ENCODE measurements at places on chromosomes 11 and 22. TPM values are rescaled to one million over a fixed set of nuclear protein-coding genes. Genes with fewer than 3 reads are reported as not detected.

- DNase-seq, result no peak
These were observed 36.4 kb downstream of the DKK3 start for GRCh38 chr11:11971906-11972547.

GRCh38 chr11:10355257-10355661, 50.4 kb downstream of the ADM start:
- DNase-seq, result no peak

DNA sequence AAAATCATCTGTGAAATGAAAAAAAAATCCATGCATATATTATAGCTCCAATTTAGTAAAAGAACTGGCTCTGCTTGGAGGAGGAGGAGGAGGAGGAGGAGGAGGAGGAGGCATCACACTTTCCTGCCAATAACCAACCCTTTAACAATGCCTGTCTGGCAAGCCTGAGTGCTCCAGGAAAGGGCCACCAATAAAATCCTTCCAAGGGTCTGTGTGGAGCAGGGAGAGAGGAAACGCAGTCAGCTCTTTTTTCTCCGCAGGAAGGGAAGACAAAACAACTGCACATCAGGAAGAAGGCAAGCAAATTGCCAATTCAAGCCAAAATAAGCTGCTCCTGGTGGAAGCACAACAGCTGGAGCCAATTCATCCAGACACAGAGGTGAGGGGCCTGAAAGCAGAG, 139.0 kb downstream of the KCNC1 start:
- no peak for DNase-seq

SBF1 gene
- 44.8 TPM for polyA plus RNA-seq

GRCh38 chr11:11022125-11022730, 164.4 kb upstream of the ZBED5 start:
- DNase-seq, result no peak

DNA sequence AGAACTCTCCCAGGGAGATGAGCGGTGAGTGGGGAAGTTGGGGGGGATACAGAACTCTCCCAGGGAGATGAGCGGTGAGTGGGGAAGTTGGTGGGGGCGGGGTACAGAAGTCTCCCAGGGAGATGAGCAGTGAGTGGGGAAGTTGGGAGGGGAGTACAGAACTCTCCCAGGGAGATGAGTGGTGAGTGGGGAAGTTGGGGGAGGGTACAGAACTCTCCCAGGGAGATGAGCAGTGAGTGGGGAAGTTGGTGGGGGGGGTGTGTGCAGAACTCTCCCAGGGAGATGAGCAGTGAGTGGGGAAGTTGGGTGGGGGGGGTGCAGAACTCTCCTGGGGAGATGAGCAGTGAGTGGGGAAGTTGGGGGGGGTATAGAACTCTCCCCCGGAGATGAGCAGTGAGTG, 186.5 kb downstream of the SHANK2 start:
- DNase-seq, result no peak

GRCh38 chr11:128705124-128705920, 11.4 kb downstream of the FLI1 start:
- DNase-seq, result no peak

SEZ6L gene
- polyA plus RNA-seq, result 0.48 TPM

DNA sequence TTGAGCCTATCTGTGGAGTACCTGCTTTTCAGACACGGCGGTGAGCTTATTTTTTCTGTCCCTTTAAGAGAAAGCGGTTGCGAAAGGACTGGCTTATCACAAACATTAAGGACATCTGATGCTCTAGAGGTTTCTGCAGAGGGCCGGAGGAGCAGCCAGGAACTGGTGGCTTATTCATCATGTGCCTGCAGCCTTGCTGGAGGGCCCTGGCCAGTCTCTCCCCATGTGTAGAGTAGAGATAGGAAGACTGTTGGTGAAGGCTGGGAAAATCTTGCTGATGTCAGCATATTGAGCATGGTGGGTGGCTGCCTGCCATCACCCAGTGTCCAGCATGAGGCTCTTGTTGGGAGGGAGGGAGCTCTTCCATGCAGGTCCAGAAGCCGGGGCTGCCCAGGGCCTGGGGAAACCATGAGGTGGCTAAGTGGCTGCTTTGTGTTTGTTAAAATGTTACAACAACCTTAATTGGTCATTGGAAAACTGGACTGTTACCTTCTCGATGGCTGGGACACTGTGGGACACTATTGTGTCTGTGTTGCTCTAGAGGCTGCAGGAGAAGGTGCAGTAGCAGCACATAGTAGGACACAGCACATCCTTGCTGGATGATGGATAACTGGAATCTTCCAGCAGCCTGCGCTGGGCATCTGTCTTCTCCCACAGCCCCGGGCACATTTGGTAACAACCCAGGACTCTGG, 54.3 kb downstream of the TSPAN18 start:
- DNase-seq, result no peak

ELMOD1 gene
- 0.14 TPM for polyA plus RNA-seq

SMPD1 gene
- 33.8 TPM for polyA plus RNA-seq

KIAA1671 gene
- 13.0 TPM for polyA plus RNA-seq

SERPIND1 gene
- polyA plus RNA-seq, result 1.2 TPM

OR51B5 gene
- polyA plus RNA-seq, result not detected

SAA2 gene
- polyA plus RNA-seq, result 13.7 TPM

DNA sequence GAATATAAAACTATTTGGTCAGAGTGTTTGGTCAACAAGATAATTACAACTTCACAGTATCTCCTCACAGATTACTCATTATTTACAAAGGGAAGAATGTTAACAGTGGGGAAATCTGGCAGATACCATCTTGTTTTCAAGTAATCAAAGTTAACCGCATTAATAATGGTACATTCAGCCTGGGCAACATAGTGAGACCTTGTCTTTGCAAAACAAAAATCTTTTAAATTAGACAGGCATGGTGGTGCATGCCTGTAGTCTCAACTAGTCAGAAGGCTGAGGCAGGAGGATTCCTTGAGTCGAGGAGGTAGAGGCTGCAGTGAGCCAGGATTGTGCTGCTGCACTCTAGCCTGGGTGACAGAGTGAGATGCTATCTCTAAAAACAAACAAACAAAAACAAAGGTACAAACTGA, 78.5 kb downstream of the ACER3 start:
- DNase-seq, result no peak

DNA sequence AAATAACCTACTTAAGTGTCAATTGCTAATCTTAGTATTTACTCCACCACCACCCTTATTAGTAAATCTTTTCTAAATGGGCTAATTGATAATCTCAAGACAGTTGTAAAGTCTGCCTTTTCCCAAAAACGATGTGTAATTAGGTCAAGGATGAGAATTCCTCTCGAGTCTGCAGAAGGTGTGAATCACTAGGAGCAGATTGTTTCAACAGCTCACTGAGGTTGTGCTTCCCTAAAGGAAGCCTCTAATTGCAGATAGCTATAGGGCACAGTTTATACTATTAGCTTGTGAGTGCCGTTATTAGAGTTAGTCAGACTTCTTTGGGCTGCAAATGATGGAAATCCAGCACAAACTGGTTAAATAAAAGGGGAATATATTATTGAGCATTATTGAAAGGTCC, 84.9 kb downstream of the C11orf91 start:
- DNase-seq, result no peak

MMP13 gene
- 0.04 TPM for polyA plus RNA-seq

DNA sequence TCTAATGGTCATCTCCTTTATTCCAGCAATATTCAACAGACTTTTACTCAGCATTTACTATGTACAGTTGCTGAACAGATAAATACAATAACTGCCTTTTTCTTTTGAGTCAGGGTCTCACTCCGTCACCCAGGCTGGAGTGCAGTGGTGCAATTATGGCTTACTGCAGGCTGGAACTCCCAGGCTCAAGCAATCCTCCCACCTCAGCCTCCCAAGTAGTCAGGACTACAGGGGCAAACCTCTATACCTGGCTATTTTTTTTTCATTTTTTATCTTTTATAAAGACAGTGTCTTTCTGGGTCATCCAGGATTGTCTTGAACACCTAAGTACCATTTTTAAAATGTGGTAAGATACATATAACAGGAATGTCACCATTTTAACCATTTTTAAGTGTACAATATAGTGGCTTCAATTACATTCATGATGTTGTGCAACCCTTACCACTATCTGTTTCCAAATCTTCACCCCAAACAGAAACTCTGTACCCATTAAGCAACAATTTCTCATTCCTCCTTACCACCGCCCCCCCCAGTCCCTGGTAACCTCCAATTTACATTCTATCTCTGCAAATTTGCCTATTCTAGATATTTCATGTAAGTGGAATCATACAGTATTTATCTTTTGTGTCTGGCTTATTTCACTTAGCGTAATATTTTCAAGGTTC, 67.8 kb downstream of the MIAT start:
- no peak for DNase-seq

GRCh38 chr11:100890789-100891188, 203.7 kb downstream of the ARHGAP42 start:
- no peak for DNase-seq

- no peak for DNase-seq
These were observed 34.5 kb downstream of the IGSF9B start for GRCh38 chr11:133922078-133922870.

- no peak for DNase-seq
These were observed 2.1 kb downstream of the SMIM35 start for GRCh38 chr11:118084656-118085055.

DNA sequence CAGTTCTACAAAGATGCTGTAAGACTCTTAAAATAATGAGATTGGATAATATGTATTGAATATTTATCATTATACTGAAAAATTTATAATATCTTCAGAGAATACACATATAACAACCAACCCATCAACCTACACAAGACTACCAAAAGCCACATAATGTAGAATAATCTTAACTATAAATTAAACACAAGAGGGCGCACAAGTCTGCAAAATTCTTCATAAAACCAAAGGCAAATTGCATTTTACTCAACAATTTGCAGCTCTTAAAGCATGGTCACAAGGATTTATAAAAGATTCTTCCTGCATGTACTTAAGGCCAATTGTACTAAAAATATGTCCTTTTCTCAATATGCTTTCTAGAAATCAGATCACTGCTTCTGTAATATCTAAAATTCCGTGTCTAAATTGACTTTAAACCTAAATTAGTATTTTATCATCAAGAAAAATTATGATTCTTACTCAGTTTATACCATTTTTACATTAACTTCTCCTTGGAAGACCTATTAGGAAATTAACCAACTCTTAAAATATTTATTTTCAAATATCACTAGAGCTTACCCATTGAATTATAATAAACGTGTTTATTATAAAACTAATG, 79.0 kb downstream of the TTC28 start:
- peak; percentile 32 for DNase-seq

GRCh38 chr11:1238767-1239595, 16.1 kb downstream of the MUC5B start:
- no peak for DNase-seq

CECR2 gene
- 0.51 TPM for polyA plus RNA-seq

FGF3 gene
- polyA plus RNA-seq, result not detected

OR6T1 gene
- polyA plus RNA-seq, result not detected

GRCh38 chr11:107592813-107593212, 1.9 kb downstream of the ELMOD1 start:
- no peak for DNase-seq

DNA sequence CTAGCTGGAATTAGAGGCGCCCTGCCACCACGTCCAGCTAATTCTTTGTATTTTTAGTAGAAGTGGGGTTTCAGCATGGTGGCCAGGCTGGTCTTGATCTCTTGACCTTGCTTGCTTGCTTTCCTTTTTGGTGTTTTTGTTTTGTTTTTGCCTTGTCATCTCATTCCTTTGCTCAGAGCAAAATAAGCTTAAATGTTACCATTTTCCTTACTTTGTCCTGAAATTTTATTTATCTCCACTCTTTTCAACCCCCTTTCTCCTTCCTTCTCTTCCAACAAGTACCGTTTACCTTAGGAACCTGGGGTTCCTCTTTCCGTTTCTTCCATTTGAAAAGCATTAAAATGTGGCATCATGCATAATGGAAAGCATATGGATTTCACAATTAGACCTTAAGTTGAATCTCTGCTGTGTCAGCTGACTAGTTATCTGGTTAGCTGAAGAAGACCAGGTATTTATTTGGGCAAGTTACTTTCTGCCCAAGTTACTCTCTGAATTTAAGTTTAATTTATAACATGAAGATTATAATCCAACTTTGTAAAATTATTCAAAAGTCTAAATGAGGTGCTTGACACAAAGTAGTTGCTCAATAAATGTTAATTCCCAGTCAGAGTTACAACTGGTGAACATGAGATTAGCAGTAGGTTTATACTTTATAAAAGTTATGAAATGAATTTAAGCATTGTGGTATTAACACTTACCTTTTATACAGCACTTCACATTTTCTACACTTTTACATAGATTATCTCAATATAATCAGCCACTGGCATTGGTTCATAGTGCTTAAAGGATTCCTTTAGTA, 69.7 kb downstream of the PRMT3 start:
- no peak for DNase-seq

DNA sequence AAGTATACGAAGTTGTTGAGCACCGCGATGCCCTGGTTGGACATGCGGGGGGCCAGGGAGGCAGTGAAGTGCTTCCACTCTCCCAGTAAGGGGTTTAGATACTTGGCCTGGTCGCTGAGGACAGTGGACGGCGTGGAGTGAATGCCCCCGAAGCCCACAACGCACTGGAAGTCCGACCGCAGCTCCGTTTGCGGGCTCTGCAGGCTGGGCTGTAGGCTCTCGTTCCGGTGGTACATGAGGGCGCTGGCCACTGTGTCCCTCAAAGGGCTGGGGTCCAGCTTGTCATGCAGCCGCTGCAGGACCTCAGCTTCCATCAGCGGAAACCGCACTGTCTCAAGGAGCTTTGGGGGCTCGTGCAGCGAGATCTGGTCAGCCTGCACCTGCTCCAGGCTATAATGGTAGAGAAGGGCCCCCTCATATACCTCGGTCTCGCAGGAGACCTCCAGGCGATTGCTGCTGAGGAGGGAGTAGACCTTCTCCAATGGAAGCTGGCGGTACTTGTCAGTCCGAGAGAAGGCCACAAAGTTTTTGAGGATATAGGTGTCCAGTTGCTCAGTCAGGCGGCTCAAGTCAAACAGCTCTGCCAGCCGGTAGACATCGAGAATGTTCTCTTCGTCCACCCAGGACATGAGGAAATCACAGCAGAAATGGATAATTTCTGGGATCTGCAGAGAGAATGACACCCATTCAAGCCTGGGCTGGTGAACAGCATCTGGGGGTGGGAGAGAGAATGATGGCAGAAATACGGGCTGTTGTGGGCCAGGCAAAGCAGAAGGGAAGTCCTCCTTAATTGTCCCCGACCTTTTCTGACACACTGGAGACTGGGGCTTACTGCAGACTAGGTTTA, 27.5 kb upstream of the SCARF2 start:
- DNase-seq, result no peak

GRCh38 chr22:49295851-49296560, 531.7 kb downstream of the BRD1 start:
- no peak for DNase-seq

C11orf71 gene
- 8.6 TPM for polyA plus RNA-seq

DNA sequence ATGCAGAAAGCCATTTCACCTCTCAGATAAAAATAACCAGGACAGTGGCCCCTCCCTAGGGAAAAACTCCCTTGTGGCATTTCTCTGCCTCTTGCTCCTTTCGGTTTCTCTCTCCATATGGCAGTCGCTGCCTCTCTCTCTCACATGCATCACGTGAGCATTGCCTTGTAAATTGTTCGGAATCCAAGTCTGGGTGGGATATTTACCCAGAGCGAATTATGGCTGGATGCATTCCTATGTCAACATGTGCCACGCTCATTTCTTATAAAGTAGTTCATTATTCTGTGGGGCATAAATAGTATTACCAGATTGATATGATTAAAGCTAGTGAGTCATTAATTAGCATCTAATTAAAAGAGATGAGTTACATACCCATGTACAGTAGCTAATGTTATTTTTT, 392.9 kb downstream of the INSC start:
- DNase-seq, result no peak
